SW480 (cell line): ENCODE measurements at places on chromosomes 5 and 9.
A peak's percentile ranks its signal among the peaks of the same experiment; 100 is the strongest.

GRCh38 chr5:126878634-126879033 lies 101.7 kb downstream of the LMNB1 start:
- no peak for DNase-seq

DNA sequence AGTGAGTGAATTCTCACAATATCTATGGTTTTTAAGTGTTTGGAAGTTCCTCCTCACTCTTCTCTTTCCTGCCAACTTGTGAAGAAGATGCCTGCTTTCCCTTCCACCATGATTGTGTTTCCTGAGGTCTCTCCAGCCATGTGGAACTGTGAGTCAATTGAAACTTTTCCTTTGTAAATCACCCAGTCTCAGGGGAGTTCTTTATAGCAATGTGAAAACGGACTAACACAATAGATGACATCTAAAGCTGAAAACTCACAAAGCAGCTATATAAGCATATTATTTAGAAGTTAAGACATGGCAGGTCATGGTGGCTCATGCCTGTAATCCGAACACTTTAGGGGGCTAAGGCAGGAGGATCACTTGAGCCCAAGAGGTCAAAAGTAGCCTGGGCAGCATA lies 130.2 kb downstream of the ARRDC3 start:
- no peak for DNase-seq

GRCh38 chr5:151683444-151683843 lies 3.3 kb downstream of the SPARC start:
- no peak for DNase-seq

GRCh38 chr5:54632131-54632701 lies 114.7 kb downstream of the SNX18 start:
- no peak for DNase-seq

- peak; percentile 84 for DNase-seq
Measured at GRCh38 chr5:62886603-62887315, 308.1 kb downstream of the LRRC70 start.

- no peak for DNase-seq
Measured at GRCh38 chr5:59600998-59601397, 292.5 kb downstream of the PDE4D start.

DNA sequence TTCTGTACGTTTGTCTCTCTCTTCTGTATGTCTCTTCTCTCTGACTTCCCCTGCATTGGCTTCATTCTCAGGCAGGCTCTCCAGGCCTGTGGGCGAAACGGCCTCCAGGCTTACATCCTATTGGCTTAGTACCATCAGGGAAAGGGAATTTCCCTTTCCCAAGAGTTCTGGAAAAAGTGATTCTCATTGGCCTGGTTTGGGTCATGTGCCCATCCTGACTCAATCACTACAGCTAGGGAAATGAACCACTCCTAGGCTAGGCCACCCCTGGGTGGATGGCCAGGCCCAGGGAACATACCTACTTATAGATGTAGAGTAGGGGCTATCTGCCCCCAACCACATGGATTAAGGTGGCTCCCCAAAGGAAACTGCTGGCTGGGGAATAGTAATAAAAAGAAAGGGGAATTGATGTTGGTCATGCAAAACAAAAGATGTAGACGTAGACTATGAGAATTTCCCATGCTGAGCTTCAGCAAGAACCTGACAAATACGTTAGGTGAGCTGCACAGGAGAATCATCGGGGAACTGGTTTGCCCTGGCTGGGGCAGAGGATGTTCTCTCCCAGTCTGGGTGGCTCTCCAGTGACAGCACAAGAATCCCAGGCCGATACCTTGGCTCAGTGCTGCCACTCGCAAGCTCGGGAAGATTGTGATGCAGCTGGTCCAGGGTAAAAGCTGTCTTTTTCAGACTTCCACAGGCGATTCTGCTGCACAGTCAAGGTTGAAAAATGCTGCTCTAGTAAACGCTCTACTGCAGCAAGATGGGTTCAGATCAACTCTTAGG lies 3.7 kb upstream of the EGR1 start:
- DNase-seq, result peak; percentile 52

DNA sequence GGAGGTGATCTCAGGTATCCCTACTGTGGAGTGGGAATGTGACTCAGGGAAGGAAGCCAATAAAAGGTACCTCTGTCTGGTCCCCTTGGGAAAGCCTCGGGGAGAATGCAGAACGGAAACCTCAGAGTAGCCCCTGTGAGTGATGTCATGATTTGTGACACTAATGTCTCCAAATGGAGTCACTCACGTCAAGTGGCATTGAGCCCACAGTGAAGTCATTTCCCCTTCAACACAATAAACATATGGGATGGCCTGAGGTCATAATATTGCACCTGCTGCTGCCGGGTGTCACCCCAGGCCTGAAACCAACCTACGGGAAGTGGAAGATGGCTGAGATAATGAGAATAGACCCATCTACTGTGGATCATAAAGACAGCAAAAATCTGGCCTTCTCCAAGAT lies 75.9 kb upstream of the GOLM1 start:
- DNase-seq, result no peak

- DNase-seq, result no peak
Measured at GRCh38 chr5:81435023-81435422, 41.1 kb upstream of the ACOT12 start.

DNA sequence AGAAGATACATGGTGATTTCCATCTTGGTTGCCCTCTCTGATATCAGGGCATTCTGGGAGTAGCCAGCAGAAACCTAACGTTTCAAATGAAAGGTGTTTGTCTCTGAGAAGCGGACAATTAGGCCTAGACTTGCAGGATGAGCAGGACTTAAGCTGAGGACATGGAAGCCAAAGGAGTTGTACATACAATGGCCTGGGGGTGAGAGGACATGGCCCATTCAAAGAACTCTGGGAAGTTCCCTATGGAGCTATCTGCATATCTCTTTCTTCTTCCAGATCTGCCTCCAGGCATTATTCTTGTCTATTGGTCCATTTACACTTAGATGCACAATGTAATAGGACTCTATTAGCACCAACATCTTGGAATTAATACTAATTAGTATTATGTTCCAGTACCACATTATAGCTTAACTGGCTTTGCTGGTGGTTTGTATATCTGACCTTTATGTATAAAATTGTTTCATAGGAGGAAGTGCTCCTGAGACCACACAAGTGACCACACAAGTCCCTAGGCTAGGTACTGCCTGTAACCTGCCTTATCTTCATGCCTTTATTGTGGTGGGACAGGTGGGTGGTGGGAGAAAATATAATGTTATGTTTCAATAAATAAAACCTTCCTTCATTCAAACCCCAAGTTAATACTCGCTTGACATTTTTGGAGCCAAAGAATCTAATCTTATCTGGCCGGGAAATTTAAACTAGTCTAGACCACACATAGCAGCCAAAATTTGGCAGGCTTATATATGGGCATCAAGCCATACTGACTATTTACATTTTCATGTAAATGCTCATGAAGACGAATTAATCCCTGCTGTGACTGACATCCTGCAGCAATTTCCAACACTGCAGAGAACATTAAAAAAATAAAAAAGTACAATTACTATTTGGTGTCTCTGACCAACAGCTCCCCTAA lies 52.1 kb upstream of the EQTN start:
- no peak for DNase-seq

GRCh38 chr5:54986269-54986654 lies 869 bp upstream of the ESM1 start:
- no peak for DNase-seq

DNA sequence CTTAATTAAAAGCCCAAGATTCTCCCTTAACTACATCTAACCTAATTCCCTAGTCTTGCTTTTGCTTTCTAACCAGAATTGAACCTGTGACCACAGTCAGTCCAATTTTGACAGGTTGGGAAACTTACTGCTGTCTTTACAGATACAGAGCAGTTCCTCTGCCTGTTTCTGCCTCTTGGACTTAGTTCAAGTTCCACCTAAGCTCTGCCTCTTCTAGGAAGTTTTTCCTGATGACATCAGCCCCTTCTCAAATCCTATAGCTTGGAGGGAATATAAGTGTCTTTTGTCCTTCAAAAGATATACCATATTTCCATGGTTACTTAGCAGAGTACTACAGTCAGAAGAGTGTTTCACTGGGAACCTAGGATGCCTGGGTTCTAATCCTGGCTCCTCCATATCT lies 31.7 kb downstream of the BRINP1 start:
- no peak for DNase-seq

GRCh38 chr5:168359820-168360460 lies 68.5 kb downstream of the WWC1 start:
- DNase-seq, result no peak

- peak; percentile 94 for DNase-seq
Measured at GRCh38 chr5:124162767-124163532, 583.5 kb downstream of the ZNF608 start.

DNA sequence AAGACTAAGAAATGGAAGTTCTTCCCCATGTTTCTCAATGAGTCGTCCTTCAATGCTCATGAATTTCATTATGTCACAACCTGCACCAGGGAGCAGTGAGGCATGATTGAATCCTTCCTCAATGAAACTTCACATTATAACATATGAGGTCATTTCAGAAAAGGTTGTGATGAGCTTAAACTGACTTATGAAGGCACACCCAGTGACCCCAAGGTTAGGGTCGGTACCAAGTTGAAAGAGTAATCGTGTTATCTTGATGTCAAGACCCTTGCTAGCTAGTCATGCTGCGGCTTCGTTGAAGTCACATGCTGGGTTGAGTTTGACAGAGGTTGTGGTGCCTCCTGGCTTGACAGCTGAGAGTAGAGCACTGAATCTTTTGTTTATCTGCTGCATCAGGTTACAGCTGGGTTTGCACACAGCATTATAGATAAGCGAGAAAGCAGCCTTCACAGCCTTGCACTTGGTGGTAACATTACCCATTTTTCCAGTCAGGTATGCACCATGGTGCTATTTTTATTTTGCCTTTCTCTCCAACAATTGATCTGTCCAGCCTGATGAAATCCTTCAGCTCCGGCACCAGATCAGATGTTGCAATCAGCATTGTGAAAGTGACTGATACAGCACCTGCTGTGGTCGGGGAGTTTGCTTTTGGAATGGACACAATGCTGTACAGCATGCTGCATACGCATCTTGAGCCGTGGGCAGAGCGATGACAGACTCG lies 133.2 kb downstream of the ERCC6L2 start:
- no peak for DNase-seq

DNA sequence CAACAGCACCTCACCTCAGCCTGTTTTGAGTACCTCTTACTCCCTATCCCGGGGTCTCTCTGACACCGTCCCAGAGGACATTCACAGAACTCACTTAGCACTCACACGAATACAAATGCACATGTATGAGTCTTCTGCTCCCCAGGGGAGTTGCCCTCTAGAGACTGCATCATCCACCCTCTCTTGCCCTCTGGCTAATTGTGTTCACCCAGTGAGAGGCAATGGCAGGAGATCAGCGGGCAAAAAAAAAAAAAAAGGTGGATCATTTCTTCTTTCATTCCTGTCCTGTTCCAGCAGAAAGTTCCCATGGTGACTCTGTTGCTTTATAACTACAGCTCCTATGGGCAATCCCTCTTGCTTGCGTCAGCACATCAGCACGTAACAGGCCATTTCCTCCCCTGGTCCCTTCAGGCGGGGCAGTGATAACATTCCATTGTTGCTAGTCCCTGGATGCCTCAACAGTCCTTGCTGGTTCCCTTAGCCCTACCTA lies 23.5 kb upstream of the SNX2 start:
- no peak for DNase-seq

GRCh38 chr5:115419846-115420585 lies 123.6 kb upstream of the CCDC112 start:
- no peak for DNase-seq

DNA sequence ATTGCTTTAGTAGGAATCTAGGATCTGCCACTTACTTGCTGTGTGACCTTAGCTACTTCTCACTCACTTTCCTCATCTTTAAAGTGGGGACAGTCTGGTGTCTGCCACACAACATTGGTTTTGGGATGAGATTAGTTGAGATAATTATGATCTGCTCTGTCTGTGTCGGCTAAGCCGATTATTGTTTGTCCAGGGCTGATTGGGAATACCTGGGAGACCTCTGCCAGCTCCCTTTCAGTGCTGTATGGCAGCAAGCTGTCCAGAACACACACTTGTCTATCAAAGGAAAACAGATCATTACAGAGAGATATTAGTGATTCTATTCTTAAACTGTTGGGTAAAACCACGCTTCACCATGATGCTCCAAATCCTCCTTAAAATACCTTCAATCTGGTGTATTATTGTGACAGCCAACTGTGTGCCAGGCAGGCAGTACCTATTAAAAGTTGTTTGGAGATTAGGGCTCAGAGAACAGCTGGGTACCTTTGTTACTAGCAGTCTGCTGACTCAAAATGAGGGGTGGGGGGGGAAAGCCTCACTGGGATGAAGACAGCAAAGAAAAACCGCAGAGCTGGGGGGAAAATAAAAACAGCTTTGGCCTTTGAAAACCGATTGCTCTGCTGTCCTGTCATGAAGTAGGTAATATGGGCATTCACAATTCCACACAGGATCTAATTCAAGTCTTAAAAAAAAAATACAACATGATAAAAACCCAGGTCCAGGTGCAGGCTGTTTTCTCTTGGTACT lies 458.4 kb upstream of the C9orf72 start:
- DNase-seq, result no peak

DNA sequence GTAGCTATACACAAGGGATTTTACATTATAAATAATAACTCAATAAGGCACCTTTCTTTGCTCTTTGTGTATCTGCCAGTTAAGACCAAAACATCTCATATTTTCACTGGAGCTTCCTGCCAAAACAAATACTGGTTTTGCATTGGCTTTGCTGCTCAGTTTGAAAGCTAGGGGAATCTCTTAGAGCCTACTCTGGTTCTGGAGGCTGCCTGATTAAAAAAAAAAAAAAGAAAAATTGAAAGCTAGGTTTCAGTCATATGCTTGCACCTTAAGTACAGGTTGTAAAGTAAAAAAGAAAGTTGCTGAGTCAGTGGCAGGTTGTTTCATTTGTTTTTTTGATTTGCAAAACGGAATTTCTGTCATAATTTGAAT lies 2.3 kb downstream of the DENND4C start:
- no peak for DNase-seq

GRCh38 chr9:26459959-26460358 lies 432.6 kb downstream of the CAAP1 start:
- DNase-seq, result no peak

- DNase-seq, result no peak
Measured at GRCh38 chr5:81397176-81397575, 3.2 kb upstream of the ACOT12 start.

- DNase-seq, result no peak
Measured at GRCh38 chr5:164345853-164346252, 840.4 kb downstream of the MAT2B start.

DNA sequence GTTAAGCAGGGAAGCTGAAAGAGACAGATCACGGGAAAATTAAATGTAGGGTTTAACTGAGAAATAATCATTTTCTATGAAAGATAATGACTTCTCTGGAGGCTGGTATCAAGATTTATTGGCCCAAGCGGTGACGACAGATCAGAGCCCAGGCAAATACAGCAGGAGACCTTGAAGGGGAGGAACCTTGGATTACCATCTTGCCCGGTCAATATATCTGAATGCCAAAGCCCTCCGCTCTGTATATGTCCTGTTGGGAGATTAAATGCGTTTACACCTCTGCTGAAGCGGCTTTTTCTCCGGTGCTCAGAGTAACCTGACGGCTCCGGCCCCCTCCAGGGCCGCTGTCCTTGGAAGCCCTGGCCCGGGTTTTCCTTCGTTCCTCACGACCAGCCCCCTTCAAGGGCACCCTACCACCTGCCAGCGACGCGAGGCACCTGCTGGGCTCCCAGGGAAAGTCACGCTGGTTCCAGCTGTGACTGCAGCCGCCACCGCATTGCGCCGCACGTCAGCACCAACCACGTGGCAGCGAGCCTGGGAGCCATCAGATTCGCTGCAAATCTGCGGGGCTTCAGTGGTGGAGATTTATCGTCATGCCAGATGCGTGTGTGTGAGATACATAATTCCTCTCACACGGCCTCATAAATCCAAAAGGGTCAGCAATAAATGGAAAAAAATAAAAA lies 4.4 kb upstream of the QSOX2 start:
- DNase-seq, result no peak

- no peak for DNase-seq
Measured at GRCh38 chr9:113644321-113644720, 180.8 kb downstream of the RGS3 start.

GRCh38 chr9:99213197-99213596 lies 8.5 kb downstream of the ALG2 start:
- no peak for DNase-seq
